Type B pancreatic cell (in vitro differentiated cells): ENCODE measurements at places on chromosomes 4 and X. TPM values are rescaled to one million over a fixed set of nuclear protein-coding genes. Genes with fewer than 3 reads are reported as not detected.

GRCh38 chrX:114344756-114345349, 239.0 kb upstream of the HTR2C start:
- DNase-seq, result no peak
- H3K27me3 ChIP-seq, result no peaks in the 10 kb centered on the region
- no peak overlapping the region for H3K27ac ChIP-seq
- H3K36me3 ChIP-seq, result no peaks in the 10 kb centered on the region

GRCh38 chr4:44150091-44150576, 298.5 kb downstream of the KCTD8 start:
- H3K27ac ChIP-seq, result no peak overlapping the region
- H3K27me3 ChIP-seq, result no peaks in the 10 kb centered on the region
- peaks cover 10% of the 10 kb centered on the region for H3K4me1 ChIP-seq
- H3K4me3 ChIP-seq, result no peak overlapping the region
- DNase-seq, result no peak
- H3K36me3 ChIP-seq, result no peaks in the 10 kb centered on the region

DNA sequence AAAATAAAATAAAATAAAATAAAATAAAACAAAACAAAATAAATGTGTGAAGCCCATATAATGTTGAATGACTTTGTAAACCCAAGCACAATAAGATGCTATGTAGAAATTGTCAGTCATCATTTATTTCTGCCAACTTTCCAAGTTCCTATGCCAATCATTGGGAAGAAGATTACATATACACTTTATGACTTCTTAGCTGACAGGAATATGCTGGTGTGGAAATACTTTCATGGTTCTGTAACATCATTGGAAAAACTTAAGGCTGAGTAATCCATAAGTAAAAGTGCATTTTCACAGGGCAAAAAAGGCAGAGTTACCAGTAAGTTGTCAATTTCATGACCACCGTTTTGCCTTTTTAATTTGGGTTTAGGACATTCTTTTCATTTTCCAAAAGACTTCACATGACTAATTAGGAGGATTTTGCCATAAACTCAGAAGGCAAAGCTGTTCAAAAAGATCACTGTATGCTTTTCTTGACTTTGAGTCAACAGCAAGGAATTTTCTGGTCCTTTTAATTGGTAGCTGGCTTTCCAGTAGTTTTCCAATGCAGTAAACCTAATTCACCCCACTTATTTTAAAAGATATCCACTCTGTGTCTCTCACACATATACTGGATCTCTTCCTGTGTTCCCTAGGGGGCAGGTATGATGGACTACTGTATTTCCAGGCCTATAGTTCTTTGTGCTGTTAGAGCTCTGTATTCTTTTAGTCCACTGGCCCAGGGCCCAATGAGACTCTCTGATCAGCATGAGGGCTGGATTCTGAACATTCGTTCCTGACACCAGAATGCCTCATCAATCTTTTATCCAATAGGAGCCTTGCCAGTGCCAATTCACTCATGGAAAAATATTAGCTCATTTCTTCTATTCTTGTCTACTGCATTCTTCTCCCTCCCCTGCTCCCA, 26.2 kb upstream of the SCRG1 start:
- no peak for DNase-seq
- H3K4me3 ChIP-seq, result no peak overlapping the region
- peaks cover 4% of the 10 kb centered on the region for H3K4me1 ChIP-seq
- no peaks in the 10 kb centered on the region for H3K27me3 ChIP-seq
- no peak overlapping the region for H3K27ac ChIP-seq
- peaks cover 3% of the 10 kb centered on the region for H3K36me3 ChIP-seq

GRCh38 chrX:16445166-16445752, 204.7 kb upstream of the S100G start:
- H3K27me3 ChIP-seq, result no peaks in the 10 kb centered on the region
- DNase-seq, result no peak
- H3K4me1 ChIP-seq, result no peaks in the 10 kb centered on the region

DNA sequence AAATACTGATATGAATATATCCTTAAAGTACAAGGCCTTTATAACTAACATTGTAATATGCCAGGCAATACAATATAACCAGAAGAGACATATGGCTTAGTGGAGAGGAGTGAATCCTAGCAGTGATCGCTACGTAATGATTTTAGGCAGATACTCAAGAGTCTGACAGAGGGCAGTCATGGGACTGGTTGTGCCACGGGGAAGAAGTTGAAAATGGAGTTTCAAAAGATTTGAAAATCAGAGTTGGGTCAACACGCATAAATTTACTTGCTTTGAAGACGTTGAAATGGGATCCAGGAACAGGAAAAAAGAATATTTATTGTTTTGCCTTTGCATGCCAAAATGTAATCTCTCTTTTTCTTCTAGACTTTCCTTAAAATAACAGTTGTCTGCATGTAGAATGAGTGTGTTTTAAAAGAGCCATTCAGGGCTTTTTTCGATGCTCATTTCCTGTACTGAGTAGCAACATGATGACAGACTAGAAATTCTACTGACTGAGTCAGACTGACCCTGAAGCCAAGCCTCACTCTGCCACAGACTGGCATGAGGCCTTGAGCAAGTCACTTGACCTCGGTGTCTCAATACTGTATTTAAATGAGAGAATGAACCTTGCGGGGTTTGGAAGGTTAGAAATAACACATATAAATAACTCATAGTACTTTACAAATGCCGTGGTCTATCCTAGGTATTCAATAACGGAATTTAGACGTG, 8.1 kb upstream of the SMS start:
- no peak overlapping the region for H3K4me3 ChIP-seq
- H3K27me3 ChIP-seq, result no peaks in the 10 kb centered on the region
- peaks cover 9% of the 10 kb centered on the region for H3K4me1 ChIP-seq
- H3K27ac ChIP-seq, result peak overlapping the region; percentile 80

DNA sequence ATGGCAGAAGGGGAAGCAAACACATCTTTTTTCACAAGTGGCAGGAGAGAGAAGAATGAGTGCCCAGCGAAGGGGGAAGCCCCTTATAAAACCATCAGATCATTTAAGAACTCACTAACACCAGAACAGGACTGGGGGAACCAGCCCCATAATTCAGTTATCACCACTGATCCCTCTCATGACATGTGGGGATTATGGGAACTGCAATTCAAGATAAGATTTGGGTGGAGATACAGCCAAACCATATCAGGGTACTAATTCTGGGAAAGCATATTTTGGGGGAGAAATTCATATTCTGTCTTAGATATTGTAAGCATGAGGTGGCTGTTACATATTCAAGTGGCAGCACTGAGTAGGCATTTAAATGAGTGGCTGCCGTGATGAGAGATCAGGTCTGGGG, 87.8 kb downstream of the RAPGEF2 start:
- peaks cover 6% of the 10 kb centered on the region for H3K36me3 ChIP-seq
- H3K27ac ChIP-seq, result no peak overlapping the region
- no peak overlapping the region for H3K4me3 ChIP-seq
- DNase-seq, result no peak

DNA sequence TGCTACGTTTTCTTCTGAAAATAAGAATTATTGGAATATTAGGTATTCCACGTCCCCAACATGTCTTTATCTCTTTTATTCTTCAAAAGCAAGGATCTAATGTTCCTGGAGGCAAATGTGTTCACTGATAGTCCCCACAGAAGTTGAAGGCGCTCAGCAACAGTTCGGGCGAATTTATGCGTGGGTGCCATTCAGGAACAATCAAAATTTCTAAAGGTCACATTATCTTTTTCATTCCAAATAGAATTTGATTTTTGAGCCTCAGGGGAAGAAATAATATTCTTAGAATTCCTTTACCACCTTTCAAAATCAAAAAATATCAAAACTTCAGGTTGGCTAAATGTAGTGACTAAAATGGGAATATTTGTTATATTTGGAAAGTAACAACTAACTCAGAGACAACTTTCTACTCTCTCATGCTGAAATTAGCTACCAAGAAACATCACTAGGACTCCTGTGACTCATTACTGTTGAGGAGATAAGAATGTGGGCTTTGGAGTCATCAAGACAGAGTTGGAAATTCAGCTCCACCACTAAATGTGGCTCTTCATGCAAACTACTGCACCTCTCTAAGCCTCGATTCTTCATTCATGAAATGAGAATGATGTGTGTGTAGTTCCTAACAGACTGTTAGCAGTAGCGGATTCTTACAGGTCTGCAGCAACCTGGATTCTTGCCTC, 72.3 kb upstream of the KIT start:
- H3K27me3 ChIP-seq, result no peaks in the 10 kb centered on the region
- H3K36me3 ChIP-seq, result no peaks in the 10 kb centered on the region

DNA sequence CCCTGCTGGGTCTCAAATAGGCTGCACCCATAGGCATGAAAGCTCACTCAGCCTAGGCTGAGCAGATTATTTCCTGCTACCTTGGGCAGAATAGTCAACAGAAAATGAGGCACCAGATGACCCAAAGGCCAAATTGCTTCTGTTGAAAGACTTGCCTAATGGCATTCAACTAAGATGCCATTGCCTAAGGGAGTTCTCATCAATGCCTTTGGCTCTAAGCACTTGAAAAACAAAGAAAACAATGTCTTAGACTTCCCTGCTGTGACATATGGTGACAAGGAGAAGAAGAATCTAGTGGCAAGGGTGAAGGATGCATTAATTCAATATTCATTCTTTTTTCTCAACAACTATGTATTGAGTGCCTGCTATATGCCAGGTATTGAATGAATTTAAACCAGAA, 25.7 kb upstream of the PCDH19 start:
- H3K27me3 ChIP-seq, result peaks cover 15% of the 10 kb centered on the region
- no peak for DNase-seq
- H3K27ac ChIP-seq, result no peak overlapping the region
- no peak overlapping the region for H3K4me3 ChIP-seq
- peaks cover 4% of the 10 kb centered on the region for H3K4me1 ChIP-seq

- no peaks in the 10 kb centered on the region for H3K27me3 ChIP-seq
- DNase-seq, result no peak
- no peaks in the 10 kb centered on the region for H3K4me1 ChIP-seq
- no peaks in the 10 kb centered on the region for H3K36me3 ChIP-seq
- no peak overlapping the region for H3K27ac ChIP-seq
Measured at GRCh38 chrX:5236096-5236495, 992.6 kb downstream of the NLGN4X start.

- DNase-seq, result no peak
- H3K4me3 ChIP-seq, result no peak overlapping the region
- H3K4me1 ChIP-seq, result peaks cover 6% of the 10 kb centered on the region
- H3K27me3 ChIP-seq, result no peaks in the 10 kb centered on the region
- no peaks in the 10 kb centered on the region for H3K36me3 ChIP-seq
- peak overlapping the region; percentile 26 for H3K27ac ChIP-seq
Measured at GRCh38 chr4:40205259-40206198, 8.7 kb downstream of the RHOH start.

DNA sequence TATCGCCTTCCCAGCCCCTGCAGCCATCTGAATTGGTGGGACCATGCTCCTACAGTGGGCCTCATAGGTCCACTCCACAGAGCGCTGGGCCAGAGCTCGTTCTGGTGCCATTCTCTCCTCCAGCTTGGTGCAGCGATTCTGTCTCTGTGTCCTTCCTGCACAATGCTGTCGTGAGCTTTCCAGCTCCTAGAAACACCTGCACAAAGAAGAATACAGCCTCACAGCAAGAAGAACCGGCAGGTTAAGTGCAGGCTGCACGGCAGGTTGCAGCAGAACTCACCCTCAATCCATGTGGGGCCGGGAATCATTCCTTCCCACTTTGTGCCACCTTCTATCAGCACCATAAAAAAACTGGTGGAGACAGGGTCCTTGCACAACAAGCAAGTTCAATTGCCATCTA, 101.2 kb upstream of the ENPP6 start:
- H3K36me3 ChIP-seq, result no peaks in the 10 kb centered on the region
- H3K4me1 ChIP-seq, result no peaks in the 10 kb centered on the region
- no peaks in the 10 kb centered on the region for H3K27me3 ChIP-seq
- DNase-seq, result no peak

DNA sequence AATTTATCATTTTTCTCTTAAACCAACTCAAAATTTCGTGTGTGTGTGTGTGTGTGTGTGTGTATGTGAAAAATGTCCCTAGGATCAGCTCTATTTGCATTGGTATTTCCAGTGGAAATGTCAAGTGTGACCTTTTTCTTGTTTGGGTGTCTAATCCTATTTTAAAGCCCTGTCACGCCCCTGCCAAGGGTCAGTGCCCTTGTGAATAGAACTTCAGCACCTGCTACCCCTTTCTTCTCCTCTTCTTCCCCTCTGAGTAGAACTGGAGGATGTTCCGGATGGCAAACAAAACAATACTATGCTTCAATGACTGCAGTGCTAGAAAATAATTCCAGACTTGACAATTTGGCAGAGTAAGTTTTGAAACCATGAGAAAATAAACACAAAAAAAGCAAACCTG, 67.3 kb downstream of the SPRY1 start:
- H3K36me3 ChIP-seq, result no peaks in the 10 kb centered on the region
- no peak overlapping the region for H3K4me3 ChIP-seq
- DNase-seq, result no peak
- peaks cover 13% of the 10 kb centered on the region for H3K4me1 ChIP-seq
- peaks cover 5% of the 10 kb centered on the region for H3K27me3 ChIP-seq

DNA sequence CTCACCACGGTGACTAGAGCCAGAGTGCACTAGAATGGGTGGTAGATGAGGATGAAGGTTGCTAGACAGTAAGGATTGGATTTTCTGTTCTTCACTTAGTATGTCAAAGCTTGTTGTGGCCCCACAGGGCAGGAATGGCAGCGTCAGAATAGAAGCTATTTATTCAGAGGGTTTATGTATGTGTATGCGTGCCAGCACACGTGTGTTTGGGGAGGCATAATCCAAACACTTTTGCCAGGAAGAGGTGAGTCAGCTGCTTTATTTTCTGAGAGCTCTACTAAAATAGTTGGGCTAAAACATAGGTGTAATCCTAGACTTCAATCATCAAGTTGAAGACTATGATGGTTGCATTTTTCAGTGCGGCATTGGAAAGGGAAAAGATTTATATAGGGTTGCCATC, 1.2 kb upstream of the MAGEE2 start:
- no peaks in the 10 kb centered on the region for H3K4me1 ChIP-seq
- DNase-seq, result no peak
- no peak overlapping the region for H3K27ac ChIP-seq
- H3K27me3 ChIP-seq, result no peaks in the 10 kb centered on the region
- H3K36me3 ChIP-seq, result no peaks in the 10 kb centered on the region

- no peak for DNase-seq
- no peak overlapping the region for H3K27ac ChIP-seq
- H3K36me3 ChIP-seq, result no peaks in the 10 kb centered on the region
- H3K4me1 ChIP-seq, result no peaks in the 10 kb centered on the region
Measured at GRCh38 chr4:185689407-185689806, 122.6 kb downstream of the SORBS2 start.

DNA sequence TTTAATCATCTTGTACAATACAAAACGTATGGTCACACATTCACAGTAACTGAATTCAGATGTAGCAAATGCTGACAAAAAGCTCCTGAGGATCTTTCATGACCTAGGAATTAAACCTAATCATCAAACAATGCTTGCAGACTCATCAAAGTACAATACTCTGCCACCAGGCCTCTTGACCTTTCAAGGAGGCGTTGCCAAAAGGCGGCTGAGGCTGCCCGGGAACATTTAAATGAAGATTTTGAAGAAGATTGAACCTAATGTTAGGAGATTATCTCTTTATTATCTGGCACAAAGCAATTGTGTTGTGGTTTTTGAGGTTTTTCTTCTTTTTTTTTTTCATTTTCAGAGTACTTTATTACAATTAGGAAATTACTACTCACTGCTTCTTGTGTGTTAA, 340.5 kb downstream of the GALNTL6 start:
- no peak for DNase-seq
- no peak overlapping the region for H3K4me3 ChIP-seq
- no peak overlapping the region for H3K27ac ChIP-seq
- H3K27me3 ChIP-seq, result no peaks in the 10 kb centered on the region

- no peaks in the 10 kb centered on the region for H3K27me3 ChIP-seq
- no peak overlapping the region for H3K27ac ChIP-seq
- DNase-seq, result no peak
- no peak overlapping the region for H3K4me3 ChIP-seq
- no peaks in the 10 kb centered on the region for H3K4me1 ChIP-seq
Measured at GRCh38 chrX:150456466-150456865, 93.3 kb downstream of the MAMLD1 start.

Gene GASK1B
- 37.0 and 37.1 TPM in 2 replicates for total RNA-seq

Gene MAOB
- total RNA-seq, result 5.5 and 20.8 TPM in 2 replicates

Gene SOWAHD
- total RNA-seq, result 0.63 TPM in 1 of 2 replicates, not detected in the other

Gene APBB2
- 18.6 and 33.3 TPM in 2 replicates for total RNA-seq

Gene PLXNB3
- 1.2 and 1.4 TPM in 2 replicates for total RNA-seq
